Activated CD4-positive, alpha-beta T cell treated with anti-CD3 and anti-CD28 coated beads, Interleukin-2, amount 50 U/mL, for 24 hours (primary cell): ENCODE measurements at places on chromosomes 3 and 15.

DNA sequence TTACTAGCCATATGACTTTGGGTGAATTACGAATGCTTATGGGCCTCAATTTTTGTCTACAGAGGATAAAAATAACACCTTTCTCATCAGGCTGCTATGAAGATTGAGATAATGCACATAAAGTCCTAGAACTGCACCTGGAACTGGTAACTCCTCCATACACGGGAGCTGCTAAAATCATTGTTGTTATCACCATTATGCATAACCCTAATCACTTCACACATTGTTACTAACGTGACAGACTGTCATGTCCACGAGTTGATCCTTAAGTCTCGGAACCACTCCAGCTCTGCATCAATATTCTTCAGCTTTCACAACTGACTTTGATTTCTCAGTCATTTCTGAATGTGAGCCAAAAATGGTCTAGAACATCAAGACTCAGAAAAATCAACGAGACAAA lies 64.1 kb downstream of the RFTN1 start:
- no peak for DNase-seq

DNA sequence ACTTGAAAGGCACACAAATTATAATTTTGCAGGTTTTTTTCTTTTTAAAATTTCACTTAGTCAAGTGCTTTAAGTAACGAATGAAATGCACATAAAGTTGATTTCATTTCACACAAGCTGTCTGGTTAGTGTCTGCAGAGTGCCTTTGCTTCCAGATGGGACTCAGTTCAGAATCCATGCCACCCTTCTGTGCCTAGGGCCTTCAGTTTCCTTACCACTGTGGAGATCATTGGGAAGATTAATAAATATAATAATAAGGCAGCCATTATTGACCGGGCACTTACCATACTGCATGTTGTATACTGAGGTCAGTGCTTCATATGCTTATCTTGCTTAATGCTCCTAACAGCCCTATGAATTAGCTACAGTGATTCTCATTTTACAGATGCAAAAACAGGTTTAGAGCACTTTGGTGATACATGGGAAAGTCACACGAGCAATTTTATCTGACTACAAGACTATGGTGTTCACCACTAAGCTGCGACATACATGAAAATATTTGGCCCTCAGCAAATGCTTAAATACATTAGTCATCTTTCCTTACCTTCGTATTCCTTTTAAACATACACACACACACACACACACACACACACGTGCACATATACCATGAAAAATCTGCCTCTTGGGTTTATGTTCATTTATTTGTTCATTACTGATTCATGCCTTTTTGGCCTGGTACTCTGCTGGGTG lies 3.1 kb downstream of the NMNAT3 start:
- no peak for DNase-seq

GRCh38 chr3:23193831-23194230 lies 9.3 kb upstream of the UBE2E2 start:
- no peak for DNase-seq

GRCh38 chr15:38196076-38196475 lies 56.6 kb upstream of the SPRED1 start:
- no peak for DNase-seq

DNA sequence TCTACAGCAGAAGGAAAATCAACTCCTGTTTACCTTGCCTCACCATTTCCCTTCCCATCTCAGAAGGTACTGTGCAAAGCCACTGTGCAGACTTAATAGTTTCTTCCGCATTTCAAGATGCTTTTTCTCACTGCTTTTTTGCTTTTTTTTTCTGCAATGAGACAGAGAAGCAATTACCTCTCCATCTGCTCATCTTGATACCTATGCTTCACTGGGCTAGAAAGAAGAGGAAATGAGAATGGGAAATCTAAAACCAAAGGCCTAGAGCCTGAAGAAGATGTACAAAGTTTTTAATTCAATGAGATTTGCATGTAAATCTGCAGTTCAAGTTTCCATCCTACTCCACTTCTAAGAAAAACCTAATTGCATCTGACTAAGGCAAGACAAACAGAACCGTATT lies 238.1 kb upstream of the SETMAR start:
- DNase-seq = no peak

GRCh38 chr15:30979457-30979856 lies 12.0 kb downstream of the MTMR10 start:
- no peak for DNase-seq

GRCh38 chr3:148360051-148360450 lies 337.7 kb upstream of the AGTR1 start:
- no peak for DNase-seq

DNA sequence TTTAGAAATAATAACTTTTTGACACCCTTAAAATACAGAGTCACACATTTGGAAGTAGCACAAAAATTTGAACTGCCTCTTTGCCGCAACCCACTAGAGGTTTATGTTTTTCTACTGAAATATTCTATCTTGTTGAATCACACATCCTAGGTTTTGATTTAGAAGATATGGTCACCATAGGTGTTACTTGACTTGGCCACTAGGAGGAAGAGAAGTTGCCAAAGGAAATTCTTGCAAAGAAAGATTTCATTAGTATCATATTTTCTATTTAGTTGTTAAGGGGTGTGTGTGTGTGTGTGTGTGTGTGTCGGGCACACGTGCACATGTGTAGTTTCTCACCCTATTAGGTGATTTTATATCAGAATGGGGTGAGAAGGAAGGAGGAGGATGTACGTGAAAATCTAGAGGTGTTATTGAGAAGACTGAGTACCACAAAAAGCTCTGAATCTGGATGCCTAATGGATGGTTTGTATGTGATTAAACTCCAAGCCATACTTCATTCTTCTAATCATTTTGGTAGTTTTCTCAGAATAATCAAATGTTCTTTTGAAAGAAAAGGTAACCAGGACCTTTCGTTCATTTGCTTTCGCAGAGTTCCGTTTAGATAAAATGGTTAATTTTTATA lies 31.5 kb downstream of the ZFAND6 start:
- DNase-seq = no peak

DNA sequence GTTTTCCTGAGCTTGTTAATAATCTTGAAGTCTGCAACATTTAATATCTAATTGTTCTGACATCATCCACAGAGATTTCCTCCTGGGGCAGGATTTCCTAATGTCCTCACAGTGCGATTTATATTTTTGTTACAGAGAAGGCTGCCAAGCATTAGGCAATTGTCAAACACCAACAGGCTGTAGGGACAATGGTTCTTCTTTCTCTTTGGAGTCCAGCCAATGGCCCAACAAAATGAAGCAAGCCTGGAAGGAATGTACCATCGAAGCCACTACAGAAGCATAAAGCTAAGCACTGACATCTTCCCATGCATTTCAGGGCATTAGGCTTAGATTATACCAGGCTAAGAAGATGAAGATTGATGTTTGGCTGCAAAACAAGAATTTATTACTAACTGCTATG lies 173.0 kb upstream of the FRMD4B start:
- DNase-seq = no peak
